ENCODE measurements at places on chromosomes 2 and 18.

- DNase-seq, result no peak
These were observed 9.3 kb downstream of the NCK2 start for GRCh38 chr2:105754011-105754410.

DNA sequence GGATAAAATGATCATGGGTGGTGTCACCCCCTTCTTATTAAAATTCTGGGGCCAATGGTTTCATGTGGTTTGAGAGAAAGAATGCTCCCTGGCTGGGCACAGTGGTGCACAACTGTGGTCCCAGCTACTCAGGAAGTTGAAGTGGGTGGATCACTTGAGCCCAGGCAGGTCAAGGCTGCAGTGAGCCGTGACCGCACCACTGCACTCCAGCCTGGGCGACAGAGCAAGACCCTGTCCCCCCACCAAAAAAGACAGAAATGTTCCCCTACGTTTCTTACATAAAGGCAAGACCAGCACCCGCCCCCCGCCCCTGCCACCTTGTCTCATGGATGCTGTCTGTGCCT, 53.0 kb upstream of the ID2 start:
- no peak for DNase-seq

- no peak for DNase-seq
These were observed 25.9 kb downstream of the COL6A3 start for GRCh38 chr2:237388036-237388435.

DNA sequence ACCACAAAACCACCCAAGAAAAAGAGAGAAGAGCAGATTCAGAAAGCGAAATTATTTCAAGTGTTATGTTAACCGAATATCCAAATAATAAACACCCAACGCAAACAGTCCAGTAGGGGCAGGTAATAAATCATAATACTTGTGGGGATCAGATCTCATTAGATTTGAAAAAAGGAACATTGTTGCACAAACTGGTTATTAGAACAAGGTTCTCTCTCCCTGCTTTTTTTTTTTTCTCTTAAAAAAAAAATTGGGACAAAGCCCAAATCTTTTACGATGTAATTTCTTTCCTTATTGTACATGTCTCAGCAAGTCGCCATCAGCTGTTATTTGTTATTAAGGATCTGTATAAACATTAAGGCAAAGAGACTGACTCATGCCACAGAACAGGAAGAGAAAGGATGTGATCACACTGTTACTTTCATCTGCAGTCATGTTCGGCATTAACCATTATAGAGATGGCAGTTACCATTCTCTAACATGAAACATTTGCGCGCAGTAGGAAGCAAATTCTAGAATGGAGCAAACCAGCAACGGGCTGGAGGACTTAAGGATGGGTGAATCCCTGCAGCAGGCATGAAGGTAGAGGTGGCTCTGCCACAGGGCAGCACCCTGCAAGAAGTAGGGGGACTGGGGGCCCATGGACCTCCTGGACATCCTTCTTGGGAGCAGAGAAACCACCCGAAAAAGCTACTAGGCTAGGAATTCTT, 42.0 kb downstream of the EPHA4 start:
- no peak for DNase-seq

- DNase-seq, result no peak
These were observed 10.7 kb downstream of the ACAA2 start for GRCh38 chr18:49802623-49803022.

DNA sequence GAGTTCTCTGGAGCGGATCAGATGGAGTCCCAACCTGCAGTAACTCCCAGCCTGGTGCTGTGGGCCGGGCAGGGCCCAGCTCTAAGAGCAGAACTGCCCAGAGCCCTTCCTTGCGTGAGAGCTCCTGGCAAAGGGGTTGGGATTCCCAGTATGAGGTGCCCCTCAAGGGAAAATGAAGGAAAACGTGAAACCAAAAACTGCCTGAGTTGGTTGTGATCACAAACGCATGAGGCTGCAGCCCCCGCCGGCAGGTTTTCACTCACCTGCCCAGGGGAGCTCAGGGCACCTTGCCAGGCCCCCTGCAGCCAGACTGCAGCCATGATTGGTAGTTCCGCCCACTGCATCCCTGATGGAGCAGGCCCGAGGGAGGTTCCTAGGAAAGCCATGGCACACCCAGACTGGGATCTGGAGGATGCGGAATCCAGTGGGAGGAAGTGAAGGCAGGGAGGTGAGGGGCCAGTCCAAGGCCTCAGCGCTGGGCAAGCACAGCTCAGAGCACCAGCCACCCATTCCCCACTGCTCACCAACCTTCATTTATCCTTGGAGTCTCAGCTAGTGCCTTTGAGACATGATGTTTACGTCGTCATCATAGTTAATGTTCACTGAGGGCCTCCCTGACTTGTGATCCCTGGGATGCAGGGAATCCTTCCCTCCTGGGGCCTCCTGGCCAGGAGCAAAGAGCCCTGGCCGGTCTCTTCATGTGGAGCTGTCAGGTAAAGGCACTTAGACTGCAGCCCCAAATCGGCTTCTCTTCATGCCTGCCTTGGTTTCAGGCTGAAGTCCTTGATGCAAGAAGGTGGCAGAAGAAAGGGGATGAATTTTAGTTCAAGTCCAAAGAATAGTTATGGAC, 103.2 kb downstream of the INHBB start:
- no peak for DNase-seq
